Upper lobe of left lung (tissue), 6 donors: ENCODE measurements at places on chromosomes 16 and 17. TPM values are rescaled to one million over a fixed set of nuclear protein-coding genes. Genes with fewer than 3 reads are reported as not detected.

Gene ACSM3
- total RNA-seq, result 28.6 TPM

Gene HID1
- 35.7 TPM for total RNA-seq

Gene PDILT
- not detected for total RNA-seq

Gene CCL4
- total RNA-seq, result 14.6 TPM

Gene OR1F1
- not detected for total RNA-seq

Gene CPPED1
- total RNA-seq, result 12.5 TPM

Gene NOG
- 0.80 TPM for total RNA-seq

Gene KRT33A
- not detected for total RNA-seq

Gene KLHL10
- not detected for total RNA-seq

Gene KRTAP4-1
- total RNA-seq, result not detected

Gene TSPAN10
- total RNA-seq, result 1.2 TPM

Gene CA7
- total RNA-seq, result not detected

Gene KCTD5
- total RNA-seq, result 34.5 TPM

Gene CFAP119
- total RNA-seq, result 15.5 TPM

Gene RNF43
- total RNA-seq, result 8.5 TPM

Gene PHB1
- total RNA-seq, result 53.3 TPM

Gene KRTAP1-1
- not detected for total RNA-seq

Gene TBX6
- 1.1 TPM for total RNA-seq

Gene NUPR1
- total RNA-seq, result 106 TPM
